Coronary artery (tissue), 2 donors: ENCODE measurements at places on chromosomes 1 and 21.

- DNase-seq: peak; percentile 11
Observed at GRCh38 chr1:228987286-228987685, 252.0 kb downstream of the RHOU start.

- DNase-seq: no peak
Observed at GRCh38 chr1:180169640-180170195, 15.0 kb downstream of the QSOX1 start.

GRCh38 chr1:48019714-48020315 is 22.6 kb upstream of the TRABD2B start:
- peak; percentile 95 for DNase-seq

DNA sequence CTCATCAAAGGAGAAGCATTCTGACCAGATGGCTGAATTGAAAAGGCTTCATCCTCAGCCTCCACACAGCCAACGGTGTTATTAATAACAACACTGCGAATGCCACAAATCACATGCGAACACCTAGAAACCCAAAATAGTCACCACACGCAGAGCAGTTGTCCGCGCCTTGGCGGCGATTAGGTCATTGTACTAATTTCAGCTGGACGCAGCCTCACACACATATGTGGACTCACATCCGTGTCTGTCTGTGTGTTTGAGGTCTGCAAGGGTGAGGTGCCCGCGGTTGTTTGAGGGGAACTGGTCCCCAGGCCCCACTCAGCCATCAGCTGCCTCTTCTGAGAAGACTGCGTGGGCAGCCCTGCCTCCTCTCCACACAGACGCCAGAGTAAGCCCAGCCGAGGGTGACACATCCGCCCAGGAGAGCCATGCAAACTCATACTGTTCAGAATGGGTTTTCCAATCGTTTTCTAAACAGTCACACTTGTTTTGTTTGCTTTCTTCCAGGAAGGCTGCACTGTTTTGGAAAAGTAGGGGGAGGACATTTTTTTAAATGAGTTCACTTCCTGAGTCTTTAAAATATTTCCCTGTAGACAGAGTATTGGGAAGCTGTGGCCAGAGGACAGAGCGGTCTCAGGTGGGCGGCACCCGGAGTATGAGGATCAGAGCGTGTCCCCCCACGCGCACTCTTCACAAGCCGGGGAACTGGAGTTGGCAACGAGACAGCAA is 53.4 kb downstream of the TOMM20 start:
- peak; percentile 89 for DNase-seq

DNA sequence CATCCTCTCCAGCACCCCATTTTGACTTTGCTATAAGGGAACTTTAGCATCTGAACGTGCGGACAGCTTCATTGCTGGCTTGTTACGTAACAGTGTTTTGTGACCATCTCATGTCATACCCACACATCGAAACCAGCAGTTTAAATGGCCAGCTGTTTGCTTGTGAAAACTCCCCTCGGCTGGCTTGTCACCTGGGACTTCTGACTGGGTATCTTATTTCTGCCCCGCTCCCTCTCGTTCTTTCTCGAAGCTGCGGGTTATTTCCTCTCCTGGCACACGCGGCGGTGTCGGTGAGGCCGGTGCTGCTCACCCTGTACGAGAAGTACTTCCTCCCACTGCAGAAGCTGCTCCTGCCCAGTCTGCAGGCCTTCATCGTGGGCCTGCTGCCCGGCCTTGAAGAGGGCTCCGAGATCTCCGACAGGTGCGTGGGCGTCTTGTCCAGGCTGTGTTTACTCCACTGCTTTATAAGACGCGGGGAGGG is 43.5 kb downstream of the DOP1B start:
- no peak for DNase-seq

DNA sequence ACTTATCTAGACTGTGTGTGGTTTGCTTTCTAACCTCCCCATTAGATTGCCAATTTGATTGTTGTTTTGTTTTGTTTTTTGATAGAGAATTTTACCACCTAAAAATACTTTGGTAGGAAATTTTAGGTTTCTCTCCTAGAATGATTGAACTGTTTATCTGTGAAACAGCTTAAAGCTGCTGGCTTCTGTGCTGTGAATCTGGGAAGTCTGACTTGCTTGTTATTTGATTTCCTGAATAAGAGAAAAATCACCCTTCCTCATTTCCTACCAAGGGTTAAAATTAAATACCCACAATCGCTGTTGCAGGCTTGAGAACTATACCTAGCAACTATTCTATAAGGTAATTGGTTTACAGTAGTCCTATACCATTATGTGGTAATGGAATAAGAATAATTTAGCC is 198.9 kb upstream of the CACYBP start:
- no peak for DNase-seq

- DNase-seq: no peak
Observed at GRCh38 chr21:43737158-43737950, 18.4 kb downstream of the PDXK start.

DNA sequence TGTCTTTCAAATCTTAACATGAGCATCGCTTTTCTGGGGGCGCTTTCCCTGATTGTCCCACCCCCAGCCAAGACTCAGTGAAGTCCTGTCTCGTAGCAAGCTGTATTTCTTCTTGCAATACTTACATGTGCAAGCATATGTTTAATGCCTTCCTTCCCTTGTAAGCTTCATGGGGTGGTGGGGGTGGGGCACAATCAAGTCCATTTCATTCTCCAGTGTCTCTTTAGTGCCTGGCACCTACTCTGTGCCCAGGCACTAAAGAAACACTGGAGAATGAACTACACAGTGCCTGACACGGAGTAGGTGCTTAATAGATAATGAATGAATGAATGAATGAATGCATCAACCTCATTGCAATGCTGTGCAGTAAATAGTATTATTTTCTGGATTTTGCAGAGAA is 143.1 kb downstream of the PLPP3 start:
- no peak for DNase-seq

GRCh38 chr21:45981151-45982091 is at the start of gene COL6A1:
TSS of gene COL6A1 (plus strand) at chr21:45981770. CDS start at chr21:45981851, 81 bp downstream.
- peak; percentile 94 for DNase-seq

GRCh38 chr1:178540204-178540603 is 27.3 kb downstream of the TEX35 start:
- no peak for DNase-seq

DNA sequence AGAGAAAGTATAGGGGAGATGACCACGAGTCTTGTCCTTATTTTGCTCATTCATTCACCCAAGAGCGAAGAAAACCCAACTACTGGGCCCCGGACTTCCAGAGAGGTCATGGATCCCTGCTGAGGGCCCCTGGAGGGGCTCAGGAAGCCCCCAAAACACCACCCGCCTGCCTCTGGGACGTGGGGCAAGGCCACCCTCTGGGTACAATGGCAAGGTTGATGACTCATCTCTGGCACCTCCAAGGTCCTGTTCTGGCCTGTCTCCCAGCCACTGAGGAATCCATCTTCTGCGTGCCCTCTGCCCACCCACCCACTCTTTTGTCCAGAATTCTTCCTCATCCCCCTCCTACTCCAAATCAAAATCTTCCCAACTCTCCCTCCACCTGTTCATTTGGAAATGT is 21.3 kb upstream of the PRDM15 start:
- DNase-seq: no peak

GRCh38 chr1:237205400-237206064 is 163.5 kb downstream of the RYR2 start:
- DNase-seq: no peak

GRCh38 chr1:93172778-93173177 is 7.4 kb downstream of the TMED5 start:
- no peak for DNase-seq

- DNase-seq: no peak
Observed at GRCh38 chr1:29444782-29445729, 208.7 kb downstream of the PTPRU start.

DNA sequence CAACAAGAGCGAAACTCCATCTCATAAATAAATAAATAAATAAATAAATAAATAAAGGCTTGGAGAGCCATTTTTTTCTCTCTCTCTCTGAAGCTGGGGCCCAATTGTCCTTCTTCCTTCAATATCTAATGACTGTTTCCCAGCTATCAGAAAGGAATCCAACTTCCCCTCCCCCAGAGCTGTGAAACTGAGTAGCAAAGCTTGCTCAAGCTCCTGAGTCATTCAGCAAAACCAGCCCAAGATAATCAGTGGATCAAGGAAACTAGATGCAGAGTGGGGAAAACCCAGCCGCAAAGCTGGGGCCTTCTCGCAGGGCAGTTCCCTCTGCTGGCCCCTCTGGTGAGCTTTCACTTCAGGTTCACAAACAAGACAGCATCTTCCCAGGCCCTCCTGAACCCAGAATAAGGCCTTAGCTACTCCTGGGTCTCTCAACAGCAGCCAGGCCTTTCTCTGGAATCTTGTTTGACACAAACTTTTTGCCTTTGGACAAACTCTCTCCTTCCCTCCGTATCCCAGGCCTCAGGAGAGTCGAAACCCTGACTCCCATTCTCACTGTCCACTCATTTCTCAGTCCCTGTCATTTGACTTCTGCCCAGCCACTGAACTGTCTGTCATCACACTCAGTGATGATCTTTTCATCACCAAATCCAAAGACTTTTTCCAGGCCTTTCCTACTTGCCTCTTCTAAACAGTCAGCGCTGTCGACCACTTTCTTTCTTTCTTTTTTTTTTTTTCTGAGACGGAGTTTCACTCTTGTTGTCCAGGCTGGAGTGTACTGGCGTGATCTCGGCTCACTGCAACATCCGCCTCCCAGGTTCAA is 18.0 kb upstream of the PTP4A2 start:
- peak; percentile 92 for DNase-seq

GRCh38 chr1:15508700-15509487 is 15.1 kb downstream of the CASP9 start:
- peak; percentile 46 for DNase-seq

GRCh38 chr1:44077421-44077820 is 41.2 kb upstream of the KLF17 start:
- DNase-seq: no peak

DNA sequence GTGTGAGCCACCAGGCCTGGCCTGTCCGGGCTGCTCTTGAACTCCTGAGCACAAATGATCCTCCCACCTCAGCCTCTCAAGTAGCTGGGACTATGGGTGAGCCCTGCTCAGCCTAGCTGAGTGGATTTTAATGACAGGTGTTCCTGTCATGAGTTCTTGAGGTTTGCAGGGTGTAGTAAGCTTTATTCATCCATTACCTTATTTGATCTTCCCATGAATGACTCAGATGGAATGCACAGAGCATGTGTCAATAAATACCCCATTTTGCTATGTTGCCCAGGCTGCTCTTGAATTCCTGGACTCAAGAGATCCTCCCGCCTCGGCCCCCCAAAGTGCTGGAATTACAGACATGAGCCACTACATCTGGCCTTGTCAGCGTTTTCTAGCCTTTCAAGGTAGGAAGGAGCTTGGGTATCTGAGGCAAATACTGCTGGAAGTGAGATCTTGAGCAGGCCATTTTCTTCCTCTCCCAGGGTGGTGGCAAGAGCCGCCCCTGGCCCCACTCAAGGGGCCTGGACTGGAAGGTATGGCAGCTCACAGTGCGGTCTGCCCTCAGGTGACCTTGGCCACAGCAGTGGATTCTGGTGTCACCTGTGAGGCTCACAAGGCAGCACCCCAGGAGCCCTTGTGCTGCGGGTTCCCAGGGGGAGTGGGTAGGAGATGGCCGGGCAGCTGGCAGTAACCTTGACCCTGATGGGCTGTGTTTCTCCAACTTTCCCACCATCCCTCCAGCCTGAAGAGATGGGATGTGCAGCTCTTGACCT is 20.0 kb downstream of the PIK3CD start:
- no peak for DNase-seq

- peak; percentile 61 for DNase-seq
Observed at GRCh38 chr21:45575993-45576837, 34.0 kb upstream of the SLC19A1 start.

- DNase-seq: no peak
Observed at GRCh38 chr1:92538048-92538412, 51.3 kb upstream of the GFI1 start.
